ENCODE measurements at places on chromosomes 7 and 10.
A peak's percentile ranks its signal among the peaks of the same experiment; 100 is the strongest.

- no peak for DNase-seq
Measured at GRCh38 chr10:17734432-17735080, 17.4 kb upstream of the TMEM236 start.

- DNase-seq = peak; percentile 38
Measured at GRCh38 chr7:79055722-79056415, 397.6 kb downstream of the MAGI2 start.

DNA sequence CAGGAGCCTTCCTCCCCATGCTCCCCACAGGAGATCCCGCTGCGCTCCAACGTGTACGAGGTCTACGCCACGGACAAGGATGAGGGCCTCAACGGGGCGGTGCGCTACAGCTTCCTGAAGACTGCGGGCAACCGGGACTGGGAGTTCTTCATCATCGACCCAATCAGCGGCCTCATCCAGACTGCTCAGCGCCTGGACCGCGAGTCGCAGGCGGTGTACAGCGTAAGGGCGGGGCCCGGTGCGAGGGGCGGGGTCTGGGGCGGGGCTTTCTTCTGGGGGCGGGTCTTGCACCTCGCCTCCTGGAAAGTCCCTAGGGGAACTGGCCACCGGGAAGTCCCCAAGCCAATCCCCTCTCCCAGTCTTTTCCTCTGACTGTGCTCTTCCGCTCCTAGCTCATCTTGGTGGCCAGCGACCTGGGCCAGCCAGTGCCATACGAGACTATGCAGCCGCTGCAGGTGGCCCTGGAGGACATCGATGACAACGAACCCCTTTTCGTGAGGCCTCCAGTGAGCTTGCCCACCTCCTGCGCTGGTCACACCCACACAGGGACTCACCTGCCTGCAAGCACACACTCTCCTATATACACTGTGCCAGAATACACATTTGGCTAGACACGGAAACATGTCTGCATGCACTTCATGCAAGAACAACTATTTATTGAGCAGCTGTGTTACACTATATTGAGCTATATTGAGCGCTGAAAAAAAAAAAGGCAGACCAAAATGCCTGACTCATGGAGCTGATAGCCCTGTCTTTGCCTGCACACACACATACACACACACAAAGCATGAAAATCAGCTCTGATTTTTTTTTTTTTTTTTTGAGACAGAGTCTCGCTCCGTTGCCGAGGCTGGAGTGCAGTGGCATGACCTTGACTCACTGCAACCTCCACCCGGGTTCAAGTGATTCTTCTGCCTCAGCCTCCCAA is 32.7 kb upstream of the VSIR start:
- no peak for DNase-seq

- no peak for DNase-seq
Measured at GRCh38 chr7:114342431-114343179, 72.0 kb upstream of the FOXP2 start.

DNA sequence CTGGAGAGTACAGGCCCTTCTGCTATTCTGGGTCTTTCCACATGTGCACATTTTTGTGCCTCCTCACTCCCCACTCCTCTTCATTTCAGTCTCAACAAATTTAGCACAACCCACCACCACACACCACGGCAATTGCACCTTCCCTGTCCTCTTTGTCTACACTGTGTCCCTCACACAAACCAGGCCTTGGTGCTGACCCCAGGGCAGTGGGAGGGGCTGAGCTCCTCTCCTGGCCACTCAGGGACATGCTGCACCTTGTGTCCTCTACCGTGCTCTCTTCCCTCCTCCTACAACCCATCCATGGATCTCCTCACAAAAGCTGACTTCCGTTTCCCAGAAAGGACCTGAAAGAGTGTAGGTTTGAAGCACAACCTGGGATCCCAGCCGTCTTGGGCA is 90.9 kb upstream of the IKZF1 start:
- DNase-seq = no peak

DNA sequence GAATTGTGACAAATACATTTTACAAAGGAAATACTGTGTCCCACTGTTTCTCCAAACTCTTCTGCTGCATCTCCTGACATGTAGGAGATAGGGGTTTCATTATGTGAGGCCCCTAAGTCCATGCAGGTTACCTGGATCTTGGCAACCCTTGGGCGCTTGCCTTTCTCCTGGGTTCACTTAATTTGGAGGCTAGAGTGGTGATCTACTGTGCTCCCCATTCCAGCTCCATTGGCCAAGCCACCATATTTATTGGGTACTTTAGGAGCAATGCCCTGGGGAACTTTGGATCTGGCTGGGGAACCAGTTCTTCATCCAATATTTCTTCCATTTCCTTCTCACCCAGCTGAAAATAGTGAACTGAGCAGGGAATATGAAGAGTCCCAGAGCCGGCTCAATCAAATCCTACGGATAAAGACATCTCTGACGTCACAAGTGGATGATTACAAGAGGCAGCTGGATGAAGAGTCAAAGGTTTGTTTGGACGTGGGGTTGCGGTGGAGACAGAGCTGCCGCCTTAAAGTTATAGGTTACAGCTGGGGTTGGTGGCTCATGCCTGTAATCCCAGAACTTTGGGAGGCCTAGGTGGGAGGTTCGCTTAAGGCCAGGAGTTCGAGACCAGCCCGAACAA is 18.5 kb downstream of the MYH16 start:
- DNase-seq = peak; percentile 7

GRCh38 chr10:16832351-16833080 is 15.3 kb upstream of the RSU1 start:
- no peak for DNase-seq

- no peak for DNase-seq
Measured at GRCh38 chr7:44173911-44174693, 15.1 kb downstream of the GCK start.

DNA sequence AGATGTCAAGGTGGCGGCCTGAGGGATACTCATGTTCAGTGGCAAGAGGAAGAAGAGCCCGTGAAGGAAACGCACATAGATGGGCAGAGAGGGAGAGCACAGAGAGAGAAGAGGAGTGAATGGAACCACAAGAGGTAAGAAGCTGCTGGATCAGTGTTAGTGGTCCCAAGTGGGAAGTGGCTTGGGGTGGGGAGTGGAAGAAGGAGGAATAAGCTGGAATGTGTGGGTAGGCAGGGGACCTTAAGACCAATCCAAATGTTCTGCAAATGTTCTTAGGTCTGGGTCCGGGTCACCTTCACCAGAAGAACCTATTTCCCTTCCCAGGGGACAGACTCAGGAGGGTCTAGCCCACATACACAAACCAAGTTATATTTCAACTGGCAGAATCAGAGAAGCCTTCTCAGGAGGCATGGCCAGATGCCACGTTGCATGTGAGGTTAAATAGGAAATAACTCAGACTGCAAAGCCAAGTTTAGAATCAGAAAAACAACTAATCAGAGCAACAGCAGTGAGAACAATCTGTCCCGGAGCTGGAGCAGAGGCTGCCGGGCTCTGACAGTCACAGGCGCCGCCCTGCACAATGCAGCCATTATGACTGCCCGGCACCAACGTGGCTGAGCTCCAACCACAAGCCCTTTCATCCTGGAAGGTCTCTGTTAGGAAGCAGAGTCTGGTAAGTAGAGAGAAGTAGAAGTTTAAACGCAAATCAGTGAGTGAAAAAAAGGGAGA is 78.6 kb upstream of the ARMC3 start:
- no peak for DNase-seq

GRCh38 chr10:100996678-100997359 is 2.8 kb upstream of the LZTS2 start:
- no peak for DNase-seq

DNA sequence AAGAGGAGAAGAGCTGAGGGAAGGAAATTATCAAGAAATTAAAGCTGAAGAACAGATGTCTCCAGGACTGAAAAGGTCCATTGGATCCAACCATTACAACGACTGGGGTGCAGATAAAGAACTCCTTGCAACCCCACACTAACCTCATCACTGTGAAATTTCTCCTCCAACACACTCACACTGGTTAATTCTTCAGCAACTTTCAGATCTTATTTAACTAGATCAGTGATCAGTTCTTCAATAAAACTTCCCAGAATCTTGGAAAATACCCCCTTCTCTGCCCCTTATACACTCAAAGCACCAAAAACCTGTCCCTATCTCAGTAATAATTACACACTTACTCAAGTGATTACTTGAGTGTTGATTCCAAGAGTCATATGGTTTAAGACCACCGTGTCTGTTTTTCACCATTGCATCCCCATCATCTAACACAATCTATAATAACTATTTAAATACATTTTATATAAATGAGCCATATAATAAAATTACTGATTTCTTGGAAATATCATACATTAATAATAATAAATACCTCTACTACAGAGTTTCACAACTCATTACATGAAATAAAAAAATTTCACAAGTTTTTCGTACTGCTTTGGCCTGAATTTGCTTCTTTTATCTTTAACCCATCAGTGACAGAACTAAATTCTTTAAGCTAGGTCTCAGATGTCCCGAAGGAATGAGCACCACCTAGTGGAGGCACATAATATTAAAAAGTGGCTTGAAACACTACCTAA is 123.7 kb downstream of the MPP7 start:
- peak; percentile 31 for DNase-seq

DNA sequence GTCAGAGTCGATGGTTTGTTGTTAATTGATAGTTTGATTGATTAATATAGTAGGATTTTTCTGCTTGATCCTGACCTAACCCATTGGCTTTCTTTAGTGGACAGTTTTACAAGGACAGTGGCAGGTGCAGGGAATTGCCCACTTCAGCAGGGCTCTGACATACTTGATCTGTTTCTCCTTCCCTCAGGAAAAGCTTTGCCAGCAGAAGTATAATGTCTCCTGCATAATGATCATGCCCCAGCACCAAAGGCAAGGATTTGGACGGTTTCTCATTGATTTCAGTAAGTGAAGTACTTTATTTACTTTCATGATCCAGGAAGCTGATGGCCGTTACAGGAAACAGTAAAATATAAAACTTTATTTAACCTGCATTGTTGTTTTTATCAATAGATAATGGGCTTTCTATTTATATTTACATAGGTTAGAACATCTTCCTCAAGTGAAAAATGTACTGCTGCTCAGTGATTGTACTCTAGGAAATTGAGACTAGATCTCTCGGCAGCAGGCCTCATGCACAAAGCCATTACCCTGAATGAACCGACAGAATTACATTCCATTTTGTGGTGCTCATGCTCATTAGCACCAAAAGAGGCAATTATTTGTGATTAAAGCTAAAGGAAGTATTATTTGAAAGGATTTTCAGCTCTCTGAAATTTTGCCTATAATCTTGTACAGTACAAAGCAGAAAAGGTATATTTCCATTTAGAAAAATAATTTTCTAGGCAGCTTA is 122.5 kb upstream of the SAMD8 start:
- no peak for DNase-seq

- no peak for DNase-seq
Measured at GRCh38 chr10:34213193-34213804, 601.8 kb downstream of the PARD3 start.

DNA sequence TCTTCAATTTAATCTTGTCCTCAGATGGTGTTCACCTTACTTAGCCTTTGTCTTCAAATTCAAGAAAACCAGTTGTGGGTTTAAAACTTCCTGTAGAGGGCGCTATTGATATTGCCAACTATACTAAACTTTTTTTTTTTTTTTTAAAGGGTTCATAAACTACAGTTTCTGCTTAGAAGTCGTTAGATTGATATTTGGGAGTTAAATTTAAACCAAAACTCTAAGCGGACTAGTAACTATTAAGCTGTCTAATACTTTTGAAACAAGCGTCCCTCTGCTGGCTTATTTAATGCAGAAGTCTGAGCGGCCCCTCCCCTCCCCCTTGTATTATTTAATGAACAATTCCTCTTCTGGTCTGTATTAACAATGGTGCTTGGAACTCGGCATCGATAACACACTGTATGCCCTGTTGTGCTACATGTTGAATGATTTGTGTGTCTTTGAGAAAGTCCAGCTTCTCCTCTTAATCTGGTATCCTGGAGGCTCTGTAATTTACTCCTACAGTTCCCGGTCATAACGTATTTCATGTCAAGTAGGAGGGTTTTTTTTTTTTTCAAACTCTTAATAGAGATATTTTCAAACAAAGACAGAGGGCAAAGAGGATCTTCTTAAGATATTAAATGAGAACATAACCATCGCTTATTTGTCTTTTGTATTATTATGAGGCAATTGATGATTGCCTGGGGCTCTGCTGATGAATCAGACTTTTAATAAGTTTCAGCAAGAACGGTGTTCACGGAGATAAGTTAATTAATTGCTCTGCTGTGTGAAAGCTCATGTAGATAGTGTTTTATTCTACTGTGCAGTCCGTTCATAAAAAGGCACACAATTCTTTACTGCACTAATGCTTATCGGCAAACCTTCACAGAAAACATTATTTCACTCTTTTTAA is 22.6 kb upstream of the CREB5 start:
- peak; percentile 71 for DNase-seq

Data from renal cortex interstitium (tissue), 15 donors.